ENCODE measurements at places on chromosomes 11 and 22. TPM values are rescaled to one million over a fixed set of nuclear protein-coding genes. Genes with fewer than 3 reads are reported as not detected.

The TMPRSS6 gene
- 0.40 TPM for polyA plus RNA-seq

The ADM2 gene
- 14.7 TPM for polyA plus RNA-seq

The NXPE4 gene
- polyA plus RNA-seq: not detected

The BACE1-AS gene
- 7.6 TPM for polyA plus RNA-seq

The BTBD18 gene
- 0.10 TPM for polyA plus RNA-seq

The IGLL5 gene
- polyA plus RNA-seq: 24.6 TPM

The ABCG4 gene
- polyA plus RNA-seq: 0.27 TPM

The OR52N4 gene
- not detected for polyA plus RNA-seq

The GGT5 gene
- polyA plus RNA-seq: 10.8 TPM

The YAP1 gene
- polyA plus RNA-seq: 14.1 TPM

The DMC1 gene
- not detected for polyA plus RNA-seq

The SEPTIN5 gene
- polyA plus RNA-seq: 10.2 TPM

The LRRC4C gene
- polyA plus RNA-seq: 1.4 TPM

The APLNR gene
- 3.4 TPM for polyA plus RNA-seq

The CDON gene
- polyA plus RNA-seq: 9.0 TPM

The MGAT3 gene
- 11.1 TPM for polyA plus RNA-seq

The ZNF143 gene
- polyA plus RNA-seq: 19.2 TPM

The OR6X1 gene
- not detected for polyA plus RNA-seq

The MED17 gene
- 9.5 TPM for polyA plus RNA-seq

The ZC3H12C gene
- polyA plus RNA-seq: 0.27 TPM

The AMPD3 gene
- 5.1 TPM for polyA plus RNA-seq

The THY1 gene
- polyA plus RNA-seq: 1.1 TPM

The OSBP gene
- 27.3 TPM for polyA plus RNA-seq

The CHST1 gene
- 1.1 TPM for polyA plus RNA-seq

The PIK3IP1 gene
- polyA plus RNA-seq: 5.7 TPM

The PARVG gene
- 5.7 TPM for polyA plus RNA-seq

The KRTAP5-2 gene
- polyA plus RNA-seq: not detected

The CATSPERZ gene
- polyA plus RNA-seq: 0.15 TPM

The ALX4 gene
- polyA plus RNA-seq: 0.04 TPM

The KRTAP5-10 gene
- 0.07 TPM for polyA plus RNA-seq

The USP47 gene
- polyA plus RNA-seq: 56.6 TPM

The ARHGAP20 gene
- not detected for polyA plus RNA-seq

The IL17REL gene
- polyA plus RNA-seq: not detected

The HORMAD2 gene
- not detected for polyA plus RNA-seq

The GLYATL2 gene
- polyA plus RNA-seq: not detected

The MS4A10 gene
- 9.5 TPM for polyA plus RNA-seq

The HTR3A gene
- not detected for polyA plus RNA-seq

The EIF3M gene
- 185 TPM for polyA plus RNA-seq

The SYT7 gene
- 12.2 TPM for polyA plus RNA-seq

The RFPL3 gene
- 0.04 TPM for polyA plus RNA-seq

The OR56A4 gene
- not detected for polyA plus RNA-seq
